Mesenteric fat pad (tissue), 1 donor: ENCODE measurements at places on chromosomes 5 and 9. TPM values are rescaled to one million over a fixed set of nuclear protein-coding genes. Genes with fewer than 3 reads are reported as not detected.

DNA sequence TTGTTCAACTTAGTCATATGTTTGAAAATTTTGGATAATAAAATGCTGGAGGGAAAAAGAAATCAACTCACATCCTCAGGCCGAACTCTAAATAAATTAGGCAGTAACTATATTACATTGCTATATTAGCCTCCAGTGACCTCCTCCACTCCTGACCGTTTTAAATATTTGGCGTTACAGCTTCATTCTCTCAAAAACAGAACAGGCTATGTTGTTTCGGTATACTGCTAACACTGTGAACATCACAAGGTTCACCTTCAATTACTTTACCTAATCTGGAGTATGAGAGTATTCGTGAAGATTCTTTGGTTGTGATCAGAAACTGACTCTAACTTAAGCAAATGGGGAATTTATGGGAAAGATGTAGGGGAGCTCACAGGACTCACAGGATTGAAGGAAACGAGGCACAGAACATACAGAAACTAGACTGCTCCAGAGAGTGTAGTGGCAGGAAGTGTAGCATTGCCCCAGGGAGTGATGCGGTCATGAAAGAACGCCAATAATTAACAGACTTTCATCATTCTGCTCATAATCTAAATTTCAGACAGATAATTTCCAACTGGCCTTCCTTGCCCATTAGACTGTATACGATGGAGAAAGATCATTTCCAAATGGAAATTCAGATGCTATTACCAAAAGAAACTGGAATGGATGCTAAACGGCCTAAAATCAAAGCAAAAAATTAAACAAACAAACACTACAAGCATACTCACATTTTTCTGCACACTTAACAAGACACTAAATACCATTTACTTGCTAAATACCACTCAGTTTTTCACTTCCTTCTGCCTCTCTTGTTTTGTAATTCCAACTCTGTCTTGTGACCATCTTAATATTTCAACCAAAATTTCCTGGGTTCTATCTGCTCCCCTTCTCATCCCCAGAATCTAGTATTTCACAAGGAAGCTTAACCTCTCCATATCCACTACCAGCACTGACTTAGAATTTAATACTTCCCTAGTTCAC is 110.1 kb upstream of the LPAR1 start:
- no peak for DNase-seq

CCIN gene
- 0.87 TPM for total RNA-seq

GRCh38 chr5:96794757-96795156 is 13.0 kb downstream of the ERAP1 start:
- DNase-seq = no peak

CCL27 gene
- total RNA-seq = not detected

- DNase-seq = no peak
Observed at GRCh38 chr9:134814598-134815215, 65.9 kb upstream of the FCN2 start.
